GM12891 (cell line): ENCODE measurements at places on chromosomes 1 and 21.
A peak's percentile ranks its signal among the peaks of the same experiment; 100 is the strongest.

GRCh38 chr21:25908495-25908894, 173.7 kb downstream of the GABPA start:
- no peak for DNase-seq

DNA sequence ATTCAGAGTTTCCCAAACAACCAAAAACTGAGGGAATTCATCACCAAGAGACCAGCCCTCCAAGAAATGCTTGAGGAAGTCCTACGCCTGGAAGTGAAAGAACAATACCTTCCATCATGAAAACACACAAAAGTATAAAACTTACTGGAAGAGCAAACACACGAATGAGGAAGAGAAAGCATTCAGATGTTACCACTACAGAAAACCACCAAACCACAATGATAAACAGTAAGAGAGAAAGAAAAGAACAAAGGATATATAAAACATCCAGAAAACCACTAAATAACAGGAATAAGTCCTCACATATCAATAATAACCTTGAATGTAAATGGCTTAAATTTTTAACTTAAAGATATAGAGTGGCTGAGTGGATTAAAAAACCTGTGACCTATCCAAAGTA, 58.5 kb upstream of the BCL10 start:
- no peak for DNase-seq

GRCh38 chr1:60244906-60245305, 171.3 kb upstream of the C1orf87 start:
- no peak for DNase-seq

DNA sequence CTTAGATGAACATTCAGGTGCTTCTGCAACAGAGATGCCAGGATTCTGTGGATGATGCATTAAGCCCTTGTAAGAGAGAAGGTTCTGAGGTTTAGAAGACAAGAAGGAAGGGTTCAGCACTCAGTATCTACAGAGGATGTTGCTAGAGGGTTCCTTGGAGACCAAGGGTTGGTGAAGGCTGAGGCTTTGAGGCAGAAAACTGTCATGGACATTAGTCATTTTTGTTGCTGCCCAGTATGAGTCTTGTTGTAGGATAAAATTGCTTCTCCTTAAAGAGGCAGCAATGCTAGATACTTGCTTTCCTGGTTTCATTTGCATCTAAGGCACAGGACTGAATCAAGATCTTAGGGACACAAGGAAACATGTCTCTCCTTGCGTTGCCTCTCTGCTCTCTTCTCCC, 319.4 kb upstream of the NFIA start:
- DNase-seq: no peak

- DNase-seq: no peak
Observed at GRCh38 chr1:70719154-70719553, 308.1 kb downstream of the CTH start.

DNA sequence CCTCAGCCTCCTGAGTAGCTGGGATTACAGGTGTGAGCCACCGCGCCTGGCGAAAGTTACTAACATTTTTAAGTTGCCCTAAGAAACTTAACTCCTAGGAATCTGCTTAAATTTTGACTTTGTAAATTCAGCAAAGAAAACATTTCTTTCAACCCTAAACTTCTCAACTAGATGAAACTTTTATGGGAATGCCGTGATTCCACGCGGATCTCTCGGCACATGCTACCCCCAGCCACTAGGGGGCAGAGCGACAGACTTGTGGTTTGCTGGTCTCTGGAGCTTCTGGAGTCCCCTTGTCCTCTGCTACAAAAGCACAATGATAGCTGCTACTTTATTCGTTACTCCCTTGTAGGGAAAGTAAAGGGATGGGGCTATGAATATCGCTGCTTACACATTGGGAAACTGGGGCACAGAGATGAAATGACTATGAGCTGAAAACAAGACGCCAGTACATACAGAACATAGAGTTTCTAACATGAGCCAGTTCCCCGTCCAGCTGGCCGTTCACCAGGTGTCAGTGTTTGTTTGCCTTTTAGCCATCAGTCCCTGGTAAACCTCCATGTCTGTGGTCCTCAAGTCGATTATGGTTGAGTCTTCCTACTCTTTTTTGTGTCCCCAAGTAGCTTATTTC, 114.7 kb downstream of the PBX1 start:
- no peak for DNase-seq

DNA sequence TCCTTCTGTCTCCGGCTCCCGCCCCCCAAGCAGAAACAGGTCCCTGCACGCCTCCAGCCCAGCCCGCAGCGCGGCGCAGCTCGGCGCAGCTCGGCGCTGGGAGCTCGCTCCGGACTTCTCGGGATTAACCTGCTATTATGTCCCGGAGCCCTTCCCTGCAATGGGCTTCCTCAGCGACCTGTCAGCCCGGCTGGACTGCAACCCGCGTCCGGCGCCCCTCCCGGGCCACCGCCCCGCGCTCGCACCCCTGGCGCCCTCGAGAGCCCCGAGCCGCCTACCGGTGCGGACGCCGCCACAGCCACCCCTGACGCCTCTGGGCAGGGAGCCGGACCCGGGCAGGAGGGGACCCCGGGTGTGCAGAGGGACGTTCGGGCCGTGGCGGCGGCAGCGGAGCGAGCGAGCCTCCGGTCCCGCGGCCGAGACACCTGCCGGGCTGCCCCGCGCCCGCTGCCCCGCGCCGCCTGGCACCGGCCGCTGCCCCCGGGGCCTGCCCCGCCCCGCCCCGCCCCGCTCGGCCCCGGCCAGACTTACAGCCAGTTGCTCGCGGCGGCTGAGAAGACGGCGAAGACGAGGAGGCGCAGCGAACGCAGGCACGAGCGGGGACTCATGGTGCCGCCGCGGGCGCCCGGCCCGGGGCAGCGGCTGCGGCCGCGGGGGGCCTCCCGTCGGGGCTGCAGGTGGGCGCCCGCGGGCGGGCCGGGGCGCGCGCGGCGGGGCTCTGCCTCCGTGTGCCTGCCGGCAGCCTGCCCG, 407 bp downstream of the WNT4 start:
- peak; percentile 74 for DNase-seq

GRCh38 chr21:17491716-17492414, 21.0 kb upstream of the CXADR start:
- no peak for DNase-seq

- DNase-seq: no peak
Observed at GRCh38 chr1:165876121-165876520, 48.7 kb downstream of the UCK2 start.

- DNase-seq: no peak
Observed at GRCh38 chr1:1929639-1930545, 10.8 kb upstream of the TMEM52 start.

GRCh38 chr21:38820471-38821239, 14.9 kb downstream of the ETS2 start:
- no peak for DNase-seq

GRCh38 chr1:234216116-234216703, 157.0 kb upstream of the COA6 start:
- DNase-seq: no peak

DNA sequence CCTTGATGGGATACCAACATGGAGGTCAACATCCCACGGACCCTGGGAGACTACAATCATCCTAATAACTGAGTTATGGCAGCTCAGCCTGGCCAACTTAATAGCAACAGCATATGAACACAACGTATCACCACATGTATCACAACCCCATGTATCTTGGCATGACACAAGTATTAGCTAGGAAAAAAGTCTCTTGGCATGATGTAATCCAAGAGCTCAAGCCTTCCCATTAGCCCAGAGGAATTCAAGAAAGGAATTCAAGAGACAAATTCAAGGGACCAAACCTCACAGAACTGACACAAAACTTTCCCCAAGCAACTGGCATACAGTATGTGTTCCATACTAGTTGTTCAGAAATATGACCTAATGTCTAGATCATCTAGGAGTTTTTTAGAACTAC, 100.9 kb upstream of the HMGB4 start:
- no peak for DNase-seq

DNA sequence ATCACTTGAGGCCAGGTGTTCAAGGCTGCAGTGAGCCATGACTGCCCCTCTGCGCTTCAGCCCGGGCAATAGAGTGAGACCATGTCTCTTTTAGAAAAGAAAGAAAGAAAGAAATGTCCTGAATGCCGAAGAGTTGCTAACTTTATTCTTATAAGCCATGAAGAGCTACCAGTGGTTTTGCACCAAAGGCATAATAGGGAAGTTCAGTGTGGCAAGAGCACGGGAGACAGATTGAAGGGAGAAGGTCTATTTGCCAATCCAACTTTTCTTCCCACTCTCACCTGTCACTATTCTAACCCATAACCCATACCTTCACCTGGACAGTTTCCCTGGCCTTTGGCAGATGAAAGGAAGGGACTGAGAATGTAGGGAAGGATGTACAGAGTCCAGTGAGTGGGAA, 4.4 kb upstream of the PEA15 start:
- DNase-seq: no peak

DNA sequence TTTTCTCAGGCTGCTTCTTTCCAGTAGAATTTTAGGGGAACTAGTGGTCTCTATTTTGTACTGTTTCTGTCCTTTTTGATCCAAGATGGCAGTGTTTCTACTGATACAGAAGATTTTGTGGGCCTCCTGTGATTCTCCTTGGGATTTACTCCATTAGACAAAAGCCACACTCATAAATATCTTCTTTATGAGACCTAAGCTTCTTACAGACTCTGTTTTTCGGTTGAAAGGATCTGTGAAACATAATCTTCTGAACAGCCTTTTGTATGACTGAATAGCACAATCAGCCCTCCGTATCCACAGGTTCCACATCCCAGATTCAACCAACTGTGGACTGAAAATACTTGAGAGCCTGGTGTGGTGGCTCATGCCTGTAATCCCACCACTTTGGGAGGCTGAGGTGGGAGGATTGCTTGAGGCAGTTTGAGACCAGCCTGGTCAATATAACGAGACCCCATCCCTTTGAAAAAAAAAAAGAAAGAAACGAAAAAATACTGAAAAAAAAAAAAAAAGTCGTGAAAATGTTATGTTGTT, 10.8 kb upstream of the PSMD4 start:
- DNase-seq: no peak

DNA sequence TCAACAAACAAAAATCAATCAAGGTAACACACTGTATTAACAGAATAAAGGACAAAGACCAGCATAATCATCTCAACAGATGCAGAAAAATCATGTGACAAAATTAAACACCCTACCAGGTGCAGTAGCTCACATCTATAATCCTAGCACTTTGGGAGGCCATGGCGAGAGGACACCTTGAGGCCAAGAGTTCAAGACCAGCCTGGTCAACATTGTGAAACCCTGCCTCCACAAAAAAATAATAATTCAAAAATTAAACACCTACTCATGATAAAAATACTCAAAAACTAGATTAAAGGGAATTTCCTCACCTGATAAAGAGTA, 35.3 kb downstream of the PIK3R3 start:
- DNase-seq: no peak

GRCh38 chr1:109283748-109284600, 1.0 kb upstream of the PSRC1 start:
- no peak for DNase-seq

GRCh38 chr1:71809085-71809484, 473.3 kb downstream of the NEGR1 start:
- DNase-seq: no peak

DNA sequence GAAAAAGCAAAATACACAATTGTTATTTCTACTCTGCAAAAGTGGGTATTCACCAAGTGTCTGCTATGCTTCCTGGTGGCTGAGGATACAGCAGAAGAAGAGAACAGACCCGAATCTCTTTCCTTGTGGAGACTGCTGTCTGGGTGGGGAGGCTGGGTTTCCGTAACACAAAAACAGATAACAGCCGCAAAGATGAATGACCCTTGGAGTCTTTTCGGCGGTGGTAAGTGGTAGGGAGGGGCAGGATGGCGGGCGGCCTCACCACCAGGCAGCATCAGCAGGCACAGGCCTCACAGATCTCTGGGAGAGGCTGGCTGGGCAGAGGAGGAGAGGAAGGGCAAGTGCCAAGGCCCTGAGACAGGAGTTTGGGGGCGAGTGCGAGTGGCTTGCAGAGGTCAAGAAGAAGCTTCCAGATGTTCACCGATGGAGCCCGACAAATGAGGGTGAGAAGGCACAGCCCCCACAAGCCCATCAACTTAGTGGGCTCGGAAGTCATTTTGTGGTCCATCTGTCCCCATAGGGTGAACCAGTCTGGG, 164.2 kb downstream of the RHOU start:
- no peak for DNase-seq

- no peak for DNase-seq
Observed at GRCh38 chr1:77961392-77961791, 17.5 kb downstream of the FUBP1 start.

DNA sequence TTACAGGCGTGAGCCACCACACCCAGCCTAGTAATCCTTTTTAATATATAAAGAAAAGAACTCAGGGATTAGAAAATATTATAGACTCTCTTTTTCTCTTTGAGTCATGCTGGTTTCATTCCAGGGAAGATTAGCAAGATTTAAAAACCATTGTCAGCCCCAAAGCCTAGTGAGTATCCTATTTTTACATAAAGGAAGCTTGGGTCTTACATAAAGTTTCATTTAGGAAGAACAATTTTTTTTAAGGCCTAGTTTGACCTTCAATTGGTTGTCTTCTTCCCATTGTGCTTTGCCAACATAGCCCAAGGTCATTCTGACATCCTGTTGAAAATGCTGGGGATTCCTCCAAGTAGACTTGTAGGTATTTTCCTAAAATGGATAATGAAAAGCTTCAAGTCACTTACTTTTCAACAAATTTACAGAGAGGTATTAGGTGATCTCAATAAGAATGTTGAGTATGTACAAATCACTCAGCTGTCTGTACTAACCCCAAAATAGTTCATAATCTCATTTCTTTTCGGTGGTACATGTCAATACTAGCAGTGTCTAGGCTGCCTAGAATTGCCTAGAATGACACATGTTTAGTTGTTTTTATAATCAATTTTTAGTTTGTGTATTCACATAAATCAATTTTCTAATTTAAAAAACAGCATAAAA, 4.3 kb upstream of the KIF14 start:
- no peak for DNase-seq

DNA sequence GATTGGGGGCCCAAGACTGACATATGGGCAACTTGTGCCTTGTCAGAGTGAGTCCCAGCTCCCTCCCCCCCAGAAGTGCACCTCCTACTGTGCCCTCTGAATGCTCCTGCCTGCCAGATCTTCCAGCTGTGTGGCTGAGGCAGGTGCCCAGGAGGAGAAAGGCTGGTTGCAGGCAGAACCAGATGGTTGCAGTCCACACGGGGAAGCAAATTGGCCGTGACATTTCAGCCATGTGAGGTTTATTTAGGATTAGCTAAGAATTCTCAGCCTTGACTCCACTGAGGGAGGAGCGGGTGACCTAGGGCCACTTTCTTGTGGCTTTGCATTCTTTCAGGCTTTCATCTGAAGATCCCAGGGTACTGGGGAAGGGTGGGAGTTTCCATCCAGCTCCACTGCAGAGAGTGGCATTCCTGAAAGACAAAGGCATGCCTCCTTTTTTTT, 33.8 kb downstream of the PEX14 start:
- DNase-seq: no peak

DNA sequence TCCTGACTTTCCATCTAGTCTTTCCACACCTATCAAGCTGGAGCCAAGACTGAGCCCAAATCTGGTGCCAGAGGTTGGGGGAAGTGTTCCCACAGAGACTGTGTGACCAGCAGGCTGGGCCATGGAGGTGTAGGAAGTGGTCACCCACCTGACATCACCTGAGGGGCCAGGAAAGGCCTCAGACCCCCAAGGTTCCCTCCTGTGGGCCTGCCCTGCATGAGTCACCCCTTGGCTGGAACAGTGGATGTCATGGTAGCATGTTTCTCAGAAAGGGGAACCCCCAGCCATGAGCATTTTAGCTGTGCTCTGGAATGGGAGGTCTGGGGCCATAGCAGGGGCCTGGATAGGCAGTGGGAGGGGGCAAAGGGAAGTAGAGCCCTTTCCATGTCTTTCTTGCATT, 5.7 kb upstream of the TNFRSF8 start:
- no peak for DNase-seq

GRCh38 chr1:115338457-115338820, 390 bp upstream of the NGF start:
- no peak for DNase-seq
